ENCODE measurements at places on chromosomes 1 and 21.

DNA sequence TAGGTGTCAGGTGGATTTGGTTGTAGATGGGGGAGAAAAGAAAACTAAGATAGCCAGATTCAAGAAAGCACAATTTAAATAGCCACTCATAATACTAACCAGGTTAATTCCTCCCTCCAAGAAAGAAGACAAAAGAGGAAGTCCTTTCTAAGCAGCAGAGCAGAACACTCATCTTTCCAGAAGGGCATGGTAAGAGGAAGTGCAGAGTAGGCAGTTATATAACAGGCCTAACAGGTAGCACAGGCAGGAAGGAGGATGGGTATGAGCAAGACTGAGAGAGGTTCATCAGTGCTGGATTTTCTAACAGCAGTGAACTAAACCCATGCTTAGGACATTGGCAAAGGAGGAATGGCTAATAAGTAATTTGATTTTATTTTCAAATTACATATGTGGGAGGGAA is 517.5 kb downstream of the PLPP3 start:
- no peak for DNase-seq

DNA sequence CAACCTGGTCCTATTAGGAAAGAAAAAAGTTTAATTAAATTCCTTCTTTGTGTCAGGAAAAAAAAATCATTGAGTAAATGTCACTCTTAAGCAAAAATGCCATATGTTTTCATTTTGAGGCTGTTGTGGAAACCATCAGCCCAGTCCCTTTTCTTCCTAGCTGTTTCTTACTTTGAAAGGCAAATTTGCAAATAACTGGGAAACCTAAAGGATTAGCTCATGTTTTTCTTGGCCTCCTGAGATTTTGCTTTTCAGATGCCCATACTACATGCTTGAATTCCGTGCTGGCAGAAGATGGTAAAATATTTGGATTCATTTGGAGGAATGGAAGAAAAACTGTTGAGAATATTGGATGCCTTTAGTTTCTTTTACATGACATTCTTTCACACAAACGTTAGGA is 182.1 kb upstream of the ADAMTS5 start:
- DNase-seq = no peak

- no peak for DNase-seq
Measured at GRCh38 chr1:162626761-162627160, 5.5 kb upstream of the DDR2 start.

DNA sequence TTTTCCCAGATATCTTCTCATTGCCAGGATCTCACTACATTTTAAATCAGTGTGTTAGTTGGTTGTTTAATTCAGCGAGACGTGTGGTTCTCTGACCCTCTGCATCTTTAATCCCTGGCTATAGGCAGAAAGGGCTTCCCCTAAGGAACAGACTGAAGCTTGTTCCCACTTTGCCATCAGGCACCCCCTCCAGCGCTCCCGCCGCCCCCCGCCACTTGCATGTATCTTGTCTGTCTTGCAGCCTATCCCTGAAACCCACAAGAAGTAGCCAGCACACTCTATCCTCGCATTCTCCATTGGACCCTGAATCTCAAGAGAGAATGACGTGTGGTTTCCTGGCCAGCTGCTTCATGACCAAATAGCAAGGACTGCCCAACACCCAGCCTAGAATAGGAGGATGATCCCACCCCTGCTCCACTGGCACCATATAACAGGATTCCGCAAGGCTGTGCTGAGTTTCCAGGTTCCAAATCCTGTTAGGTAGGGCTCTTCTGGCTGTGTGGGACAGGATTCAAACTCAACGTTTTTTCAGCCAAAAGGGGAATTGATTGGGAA is 7.8 kb downstream of the CLDN19 start:
- DNase-seq = no peak

- no peak for DNase-seq
Measured at GRCh38 chr1:208821939-208822338, 577.8 kb upstream of the PLXNA2 start.

DNA sequence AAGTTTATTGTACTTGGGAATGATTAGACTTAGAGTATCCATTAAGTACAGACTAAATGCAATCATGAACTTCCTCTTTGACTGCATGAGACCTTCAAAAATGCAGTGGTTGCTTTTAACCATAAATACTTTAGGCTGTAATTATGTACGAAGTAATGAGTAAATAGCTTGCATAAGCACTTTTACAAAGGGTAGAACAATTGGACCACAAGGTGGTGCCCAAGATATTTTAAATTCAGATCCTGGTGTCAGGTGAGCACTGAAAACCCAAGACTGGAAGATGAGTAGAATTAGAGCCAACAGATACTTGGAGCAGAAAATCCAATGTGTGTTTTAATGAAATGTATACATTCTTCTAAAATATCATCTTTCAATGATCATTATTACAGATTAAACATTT is 43.4 kb upstream of the RHOU start:
- DNase-seq = no peak

- no peak for DNase-seq
Measured at GRCh38 chr1:52355436-52355835, 10.6 kb downstream of the CC2D1B start.

- no peak for DNase-seq
Measured at GRCh38 chr1:160367934-160368923, 1.4 kb downstream of the NHLH1 start.

DNA sequence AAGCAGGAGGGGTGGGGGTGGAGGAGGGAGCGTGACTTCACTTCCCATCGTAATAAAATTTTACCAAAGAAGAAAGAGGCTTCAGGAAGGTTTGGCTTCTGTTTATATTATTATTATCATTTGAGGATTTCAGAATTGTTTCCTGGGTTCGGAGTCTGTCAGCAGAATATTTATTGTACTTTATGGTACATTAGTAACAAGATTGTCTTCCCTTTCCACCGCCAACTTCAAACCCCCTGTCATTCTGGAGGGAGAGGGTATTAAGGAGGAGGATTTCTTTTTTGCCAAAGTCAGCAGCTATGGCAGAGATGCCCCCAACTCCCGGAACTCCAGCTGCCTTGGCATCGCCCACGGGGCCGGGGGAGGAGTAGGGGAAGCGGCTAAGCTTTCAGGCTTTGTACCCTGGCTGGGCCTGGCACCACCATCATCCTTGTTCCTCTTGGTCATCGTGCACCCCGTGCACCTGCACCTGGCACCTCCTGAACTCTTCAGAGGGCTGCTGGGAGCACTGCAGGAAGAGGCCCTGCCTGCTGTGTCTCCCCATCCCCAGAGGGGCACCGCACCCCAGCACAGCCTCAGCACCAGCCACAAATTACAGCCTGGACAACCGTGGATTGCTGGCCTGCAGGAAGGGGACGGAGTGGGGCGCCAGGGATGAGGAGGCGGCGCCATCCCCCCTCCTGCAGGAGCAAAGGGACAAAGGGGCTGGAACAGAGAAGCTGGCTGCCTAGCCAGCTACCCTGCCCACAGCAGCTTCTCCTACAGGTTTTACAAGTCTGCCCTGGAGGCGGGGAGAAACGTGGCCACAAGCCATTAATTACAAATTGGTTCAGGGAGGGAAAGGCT is 24.0 kb upstream of the PAX7 start:
- DNase-seq = no peak

GRCh38 chr1:80424249-80424648 is 1376.5 kb upstream of the ADGRL2 start:
- no peak for DNase-seq

DNA sequence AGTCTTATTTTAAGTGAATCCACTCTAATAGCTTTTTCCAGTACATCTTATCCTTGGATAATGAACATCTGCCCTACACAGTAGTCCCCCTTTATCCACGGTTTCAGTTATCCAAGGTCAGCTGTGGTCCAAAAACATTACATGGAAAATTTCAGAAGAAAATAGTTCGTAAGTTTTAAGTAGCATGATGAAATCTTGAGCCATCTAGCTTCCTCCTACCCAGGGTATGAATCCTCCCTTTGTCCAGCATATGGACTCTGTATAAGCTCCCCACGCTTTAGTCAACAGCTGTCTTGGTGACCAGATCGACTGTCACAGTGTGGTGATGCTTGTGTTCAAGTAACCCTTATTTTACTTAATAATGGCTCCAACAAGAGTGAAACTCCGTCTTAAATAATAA is 2.6 kb downstream of the GLRX2 start:
- no peak for DNase-seq

- DNase-seq = no peak
Measured at GRCh38 chr1:192527950-192528349, 47.6 kb upstream of the RGS1 start.
